ENCODE measurements at places on chromosomes 6 and 20.
A peak's percentile ranks its signal among the peaks of the same experiment; 100 is the strongest.

GRCh38 chr6:65231616-65232015 lies 475.4 kb downstream of the EYS start:
- DNase-seq = no peak

- DNase-seq = peak; percentile 85
Measured at GRCh38 chr6:132512638-132513632, at the start of gene STX7. TSS of gene STX7 (minus strand) at chr6:132513116. CDS start at chr6:132503530, 9,586 bp downstream.

GRCh38 chr20:10629946-10630650 lies 43.7 kb downstream of the JAG1 start:
- DNase-seq = no peak

- no peak for DNase-seq
Measured at GRCh38 chr20:14450256-14450655, 112.8 kb upstream of the FLRT3 start.

GRCh38 chr6:170063431-170063830 lies 227.4 kb downstream of the DLL1 start:
- DNase-seq = peak; percentile 43

GRCh38 chr6:125584468-125584939 lies 164.9 kb upstream of the HEY2 start:
- DNase-seq = no peak

DNA sequence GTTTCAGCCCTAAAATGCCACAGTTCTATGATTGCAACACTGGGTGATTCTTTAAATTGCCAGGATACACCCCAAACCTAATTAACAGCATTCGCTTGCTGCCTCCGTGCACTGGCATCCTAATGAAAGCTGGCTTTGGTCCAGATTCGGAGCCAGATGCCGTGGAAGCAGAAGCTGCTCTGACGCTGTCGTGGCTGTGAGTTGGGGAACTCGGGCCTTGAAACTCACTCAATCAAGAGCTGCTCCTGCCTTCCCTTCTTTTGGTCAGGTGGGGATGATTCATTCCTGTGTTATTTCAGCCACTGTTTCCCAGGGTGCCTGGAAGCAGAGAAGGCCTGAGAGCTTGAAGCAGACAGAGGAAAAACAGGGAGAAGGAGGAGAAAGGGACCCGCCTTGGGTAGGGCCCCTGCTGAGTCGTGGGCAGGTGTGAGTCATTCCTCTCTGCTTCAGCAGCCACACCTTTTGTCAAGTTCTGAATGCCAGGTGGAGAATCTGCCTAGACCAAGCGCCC lies 36.2 kb upstream of the DSP start:
- peak; percentile 97 for DNase-seq

DNA sequence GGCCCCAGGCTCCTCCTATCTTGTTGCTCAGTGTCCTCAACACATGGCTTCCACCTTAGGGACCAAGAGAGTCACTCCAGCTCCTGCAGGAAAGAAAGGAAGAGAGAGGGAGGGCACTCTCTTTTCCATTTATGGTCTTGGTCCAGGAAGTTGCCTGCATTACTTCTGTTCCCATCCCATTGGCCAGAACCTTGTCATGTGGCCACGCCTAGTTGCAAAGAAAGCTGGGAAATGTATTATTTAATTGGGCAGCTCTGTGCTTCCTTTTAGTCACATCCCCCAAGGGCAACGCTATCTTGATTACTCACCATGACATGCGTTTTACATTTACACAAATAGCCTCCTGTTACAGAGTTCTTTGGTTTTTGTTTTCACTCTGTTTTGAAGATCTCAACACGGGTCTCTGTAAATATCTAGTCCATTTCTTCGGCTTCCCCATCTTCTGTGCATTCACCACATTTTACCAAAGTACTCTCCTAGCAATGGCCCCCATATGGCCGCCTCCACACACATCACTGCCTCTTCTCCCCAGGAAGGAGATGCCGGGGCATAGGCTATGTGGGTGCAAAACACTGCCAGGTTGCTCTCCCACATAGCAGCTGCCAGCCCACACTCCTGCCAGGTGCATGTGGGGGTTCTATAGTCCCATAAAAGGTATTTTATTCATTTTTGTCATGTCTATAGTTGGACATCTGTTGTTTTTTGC lies 35.7 kb upstream of the ZMYND8 start:
- peak; percentile 97 for DNase-seq

- DNase-seq = no peak
Measured at GRCh38 chr20:46349742-46350056, 41.4 kb upstream of the CDH22 start.

GRCh38 chr20:25256226-25256859 lies 8.5 kb downstream of the PYGB start:
- DNase-seq = no peak

DNA sequence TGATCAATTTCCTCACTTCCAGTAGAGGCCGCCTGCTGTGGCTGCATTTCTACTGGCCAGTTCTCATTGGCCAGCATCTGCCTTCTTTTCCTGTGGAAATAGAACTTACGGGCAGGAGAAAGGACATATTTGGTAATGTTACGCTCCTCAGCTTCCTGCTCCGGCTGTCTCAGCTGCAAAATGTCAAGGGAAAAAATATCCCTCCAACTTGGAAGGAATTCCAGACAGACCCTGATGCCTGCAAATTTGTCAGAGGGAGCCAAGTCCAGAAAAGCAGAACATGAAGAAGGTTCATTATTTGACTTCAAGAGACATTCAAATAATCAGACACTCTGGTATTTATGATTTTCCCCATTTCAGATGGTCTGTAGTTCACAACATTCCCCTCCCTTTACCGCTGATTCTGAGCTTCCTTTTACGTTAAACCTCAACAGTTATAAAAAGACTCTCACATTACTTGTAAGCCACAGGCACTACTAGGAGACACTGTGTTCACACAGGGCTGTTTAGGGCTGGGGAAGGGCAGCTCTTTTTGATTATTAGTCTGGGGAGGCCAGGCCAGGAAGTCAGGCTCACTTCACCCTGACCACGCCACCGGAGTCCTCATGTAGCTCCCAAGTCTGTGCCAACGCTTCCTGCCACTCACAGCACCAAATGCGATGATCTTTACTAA lies 179.6 kb upstream of the CCN2 start:
- DNase-seq = no peak

- DNase-seq = no peak
Measured at GRCh38 chr20:24450177-24450576, 19.3 kb upstream of the SYNDIG1 start.

DNA sequence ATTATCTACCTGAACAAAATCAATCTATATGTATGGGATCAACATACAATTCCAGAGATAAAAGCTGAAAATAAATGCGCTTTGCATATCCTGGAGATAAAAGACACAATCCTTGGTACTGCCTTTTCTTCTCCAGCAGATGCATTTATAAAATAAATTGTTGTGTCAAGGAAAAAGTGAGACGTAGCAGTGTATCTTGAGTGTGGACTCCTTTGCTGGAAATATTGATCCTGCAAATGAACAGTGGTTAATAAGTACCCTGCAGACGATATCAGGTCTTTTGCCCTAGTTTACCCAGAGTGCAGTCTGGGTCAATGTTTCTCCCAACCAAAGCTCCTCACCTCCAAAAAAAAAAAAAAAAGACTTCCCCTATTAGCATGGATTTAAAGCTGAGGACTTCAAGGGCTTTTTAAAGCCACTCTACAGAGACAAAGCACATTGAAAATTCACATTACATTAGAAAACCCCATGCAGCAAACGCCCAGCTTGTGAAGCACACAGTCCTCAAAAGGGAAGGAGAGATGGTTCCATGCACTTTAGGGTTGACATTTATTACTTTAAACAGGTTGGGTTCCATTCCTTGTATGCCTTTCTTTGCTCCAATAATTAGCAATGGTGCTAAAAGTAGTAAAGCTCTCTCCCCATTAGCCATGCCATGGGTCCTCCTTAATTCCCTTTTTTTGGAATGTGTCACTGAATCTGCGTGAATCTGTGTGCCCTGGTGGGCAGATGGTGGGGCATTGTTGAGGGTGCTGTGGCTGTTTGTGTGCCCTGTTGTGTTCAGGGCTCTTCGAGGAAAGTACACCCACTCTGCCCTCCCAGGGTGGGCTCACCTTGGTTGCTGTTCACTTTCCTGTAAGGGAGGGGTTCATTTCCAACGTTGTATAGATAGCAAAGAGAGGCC lies 21.1 kb downstream of the FOXA2 start:
- DNase-seq = no peak

- no peak for DNase-seq
Measured at GRCh38 chr6:5205877-5206850, 54.6 kb downstream of the LYRM4 start.

GRCh38 chr6:170271771-170272314 lies 19.0 kb downstream of the DLL1 start:
- DNase-seq = no peak

DNA sequence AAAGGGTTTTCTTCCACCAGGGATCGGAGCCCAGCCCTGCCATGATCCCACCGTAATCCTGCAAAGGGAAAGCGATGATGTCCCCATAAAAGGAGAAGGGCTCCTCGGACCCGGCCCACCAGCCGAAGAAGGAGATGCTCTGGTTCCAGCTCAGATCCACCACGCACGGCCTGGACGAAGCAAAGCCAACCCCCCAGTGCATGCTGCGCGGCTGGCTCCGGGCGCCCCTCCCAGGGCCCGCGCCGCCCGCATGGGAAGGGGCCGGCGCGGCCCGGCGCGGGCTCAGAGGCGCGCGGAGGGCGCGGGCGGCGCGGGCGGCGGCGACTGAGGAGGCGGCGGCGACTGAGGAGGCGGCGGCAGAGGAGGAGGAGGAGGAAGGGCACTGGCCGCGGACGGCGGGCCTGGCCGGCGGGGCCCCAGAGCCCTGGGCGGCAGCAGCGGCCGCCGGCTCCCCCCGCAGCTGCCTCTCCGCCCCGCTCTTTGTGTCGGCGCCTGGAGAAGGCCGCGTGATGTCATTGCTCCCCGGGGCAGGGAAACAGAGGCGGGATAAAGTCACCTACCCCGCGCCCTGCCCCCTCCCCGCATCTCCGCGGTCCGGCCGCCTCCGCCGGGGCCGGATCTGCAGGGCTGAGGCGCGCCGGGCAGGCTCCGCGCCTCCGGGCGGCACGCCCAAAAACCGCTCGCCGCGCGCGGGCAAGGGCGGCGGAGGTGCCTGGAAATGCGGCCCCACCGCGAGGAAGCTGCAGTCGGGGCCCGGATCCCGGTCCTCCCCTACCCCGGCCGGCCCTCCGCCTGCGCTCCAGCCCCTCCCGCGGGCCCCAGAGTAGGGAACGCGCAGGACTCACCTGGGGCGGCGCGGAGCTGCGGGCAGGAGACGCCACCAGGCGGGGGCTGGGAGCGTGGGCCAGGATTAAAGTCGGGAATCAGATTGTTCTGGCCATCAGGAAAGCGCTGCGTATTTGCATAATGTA lies at the start of gene FAXC:
Gene FAXC, minus strand, starts transcription at position 504 of the 971 bp plus-strand sequence. Its CDS starts 302 bp downstream, at position 202.
- DNase-seq = peak; percentile 70

GRCh38 chr6:43128926-43129325 lies 42.1 kb upstream of the SRF start:
- no peak for DNase-seq

Measured in RWPE2 (cell line).